ENCODE measurements at places on chromosomes 7 and 10.

DNA sequence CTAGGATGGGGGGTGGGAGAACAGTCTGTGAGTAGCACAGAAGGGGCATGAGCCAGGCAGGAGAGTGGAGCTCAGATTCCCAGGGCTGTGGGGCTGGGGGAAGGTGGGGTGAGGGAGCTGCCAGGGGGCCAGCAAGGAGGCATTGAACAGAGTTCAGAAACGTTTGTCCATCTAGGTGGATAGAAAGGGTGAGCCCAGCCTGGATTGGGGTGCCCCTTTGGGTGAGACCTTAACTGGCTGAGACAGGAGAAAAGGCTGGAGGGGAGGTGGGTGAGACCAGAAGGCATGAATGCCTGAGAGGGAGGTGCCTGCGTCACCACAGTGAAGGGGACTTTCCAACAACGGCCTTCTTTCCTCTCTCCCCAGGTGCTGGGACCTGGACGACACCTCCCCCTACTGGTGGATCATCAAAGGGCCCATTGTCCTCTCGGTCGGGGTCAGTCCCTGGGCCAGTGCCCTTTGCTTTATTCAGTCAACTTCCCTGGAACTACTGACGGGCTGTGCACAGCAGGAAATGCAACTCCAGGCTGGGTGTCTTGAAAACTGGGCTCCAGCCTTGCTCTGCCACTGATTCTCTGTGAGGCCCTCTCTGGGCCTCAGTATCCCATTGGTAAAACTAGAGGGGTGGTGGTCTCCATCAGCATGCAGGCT, 11.0 kb downstream of the GHRHR start:
- DNase-seq: peak; percentile 12

DNA sequence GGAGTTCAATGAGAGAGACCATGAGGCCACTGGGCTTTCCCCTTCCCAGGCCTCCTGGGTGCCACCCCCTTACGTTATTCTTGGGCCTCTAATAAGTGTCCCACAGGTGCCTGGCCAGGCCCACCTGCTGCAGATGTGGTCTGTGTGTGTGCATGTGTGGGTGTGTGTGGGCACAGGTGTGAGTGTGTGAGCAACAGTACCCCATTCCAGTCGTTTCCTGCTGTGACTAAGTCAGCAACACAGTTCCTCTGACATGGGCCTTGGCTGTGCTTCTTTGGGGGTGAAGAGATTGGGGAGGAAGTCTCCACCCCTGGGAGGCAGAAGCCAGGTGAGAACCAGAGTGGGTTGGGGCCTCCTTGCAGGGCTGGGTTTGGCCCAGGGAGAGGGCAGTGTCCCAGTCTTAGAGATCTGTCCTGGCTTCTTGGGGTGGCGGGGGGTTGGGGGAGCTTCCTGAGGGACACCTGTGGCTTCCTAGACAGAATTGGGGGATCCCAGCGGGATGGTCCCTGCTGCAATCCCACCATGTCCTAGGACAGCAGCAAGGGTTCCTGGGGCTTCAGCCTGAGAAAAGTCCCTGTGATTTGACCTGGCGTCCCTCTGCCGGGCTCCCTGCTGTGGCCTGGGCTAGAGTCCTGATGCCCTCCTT, 4.1 kb upstream of the PILRB start:
- DNase-seq: no peak

DNA sequence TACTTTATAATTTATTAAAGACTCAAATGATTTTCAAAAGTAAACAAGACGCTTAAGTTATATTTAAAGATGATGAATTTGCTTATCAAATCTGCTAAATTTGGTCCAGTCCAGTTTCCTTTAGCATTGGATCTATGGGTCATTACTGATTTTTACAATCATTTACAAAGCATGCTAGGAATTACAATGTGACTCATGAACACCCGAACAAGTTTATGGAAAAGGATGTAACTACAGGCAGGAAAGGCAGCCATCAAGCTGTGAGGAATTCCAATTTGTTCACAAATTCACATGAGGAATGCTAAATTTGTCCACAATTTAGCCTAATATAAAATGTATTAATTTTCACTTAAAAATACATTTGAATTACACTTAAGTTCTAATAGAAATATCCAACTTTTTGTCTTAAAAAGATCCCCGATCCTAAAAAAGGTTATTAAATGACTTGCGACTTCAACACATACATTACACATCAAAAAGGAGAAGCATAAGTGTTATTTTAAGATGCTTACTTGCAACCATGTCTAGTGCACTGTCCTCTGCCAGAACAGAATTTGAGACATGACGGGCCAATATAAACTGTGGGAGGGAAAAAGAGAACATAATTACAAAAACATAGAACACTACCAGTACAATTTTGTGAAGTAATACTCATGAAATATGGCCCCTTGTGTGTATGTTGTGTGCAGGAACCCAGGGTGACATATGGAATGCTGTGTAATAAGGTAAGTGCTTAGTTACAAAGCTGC, 194.2 kb upstream of the SLC26A5 start:
- no peak for DNase-seq

- no peak for DNase-seq
Measured at GRCh38 chr7:286266-286665, 3.7 kb upstream of the FOXL3 start.

DNA sequence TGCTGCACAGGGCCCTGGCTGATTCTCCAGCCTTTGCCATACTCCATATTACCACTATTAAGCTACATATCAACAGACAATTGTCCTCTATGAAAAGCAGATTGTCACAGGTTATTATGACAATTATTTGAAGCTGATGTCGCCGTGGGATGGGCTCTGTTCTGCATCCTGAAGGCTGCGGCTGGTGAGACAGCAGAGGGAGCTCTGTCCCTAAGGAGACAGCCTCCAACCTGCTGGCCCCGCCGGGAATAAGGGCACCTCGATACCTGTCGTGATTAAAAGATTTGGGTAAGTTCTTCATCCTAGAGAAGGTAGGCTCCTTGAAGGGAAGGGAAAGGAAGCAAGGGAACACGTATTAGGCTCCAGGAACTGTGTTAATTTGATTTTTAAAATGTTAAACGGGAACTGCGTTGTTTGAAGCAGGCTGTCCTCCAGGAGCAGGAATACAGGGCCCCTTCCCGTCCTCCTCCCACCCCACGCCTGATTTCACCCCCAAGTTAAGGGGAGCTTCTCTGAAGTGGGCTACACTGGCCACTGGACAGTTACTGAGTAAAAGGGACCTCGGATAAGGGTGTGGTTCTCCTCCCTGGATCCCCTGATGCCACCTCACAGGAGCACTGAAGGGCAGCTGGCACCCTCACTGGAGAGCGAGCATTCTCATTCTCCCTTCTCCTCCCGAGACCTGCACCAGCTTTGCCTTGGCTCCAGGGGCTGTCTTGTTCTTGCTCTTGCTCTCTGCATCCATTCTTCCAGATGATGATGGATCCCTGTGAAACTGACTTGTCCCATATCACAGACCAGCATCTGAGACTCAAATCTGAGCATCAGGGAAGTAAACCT, 11.8 kb upstream of the TIAL1 start:
- DNase-seq: peak; percentile 43

DNA sequence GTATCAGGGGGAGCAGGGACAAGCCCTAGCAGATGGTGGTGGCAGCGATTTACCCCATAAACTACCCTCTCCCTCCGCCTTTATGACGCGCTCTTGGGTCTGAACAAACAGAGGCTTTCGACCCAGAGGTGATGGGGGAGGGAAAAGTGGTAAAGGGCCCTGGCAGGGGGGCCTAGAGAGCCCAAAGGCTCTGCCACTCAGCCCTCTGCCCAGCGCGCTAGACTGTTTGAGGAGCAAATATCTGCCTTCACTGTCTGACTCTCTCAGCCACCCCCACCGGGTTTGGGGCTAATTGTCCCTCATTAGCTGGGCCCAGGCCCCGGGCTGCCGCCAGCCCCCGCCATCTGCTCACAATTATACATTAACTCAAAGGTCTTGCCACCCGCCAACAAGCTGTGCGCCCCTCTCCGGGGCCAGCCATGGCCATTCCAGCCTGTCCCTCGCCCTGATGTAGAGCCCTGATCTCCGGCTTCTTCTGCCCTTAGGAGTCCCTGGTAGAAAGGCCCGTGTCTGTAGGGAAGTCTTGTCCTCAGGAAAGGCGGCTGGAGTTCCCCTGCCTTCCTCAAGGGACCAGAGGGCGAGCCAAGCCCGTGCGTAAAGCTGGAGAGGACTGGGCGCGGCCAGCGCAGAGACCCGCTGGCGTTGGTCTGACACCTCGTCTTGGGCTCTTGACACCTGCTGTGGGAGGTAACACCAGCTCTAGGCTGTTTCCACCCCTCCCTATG, 1.9 kb upstream of the PAX4 start:
- no peak for DNase-seq

GRCh38 chr7:132106491-132106890, 469.8 kb downstream of the PLXNA4 start:
- DNase-seq: no peak

- no peak for DNase-seq
Measured at GRCh38 chr10:121648493-121648892, 50.2 kb upstream of the FGFR2 start.

DNA sequence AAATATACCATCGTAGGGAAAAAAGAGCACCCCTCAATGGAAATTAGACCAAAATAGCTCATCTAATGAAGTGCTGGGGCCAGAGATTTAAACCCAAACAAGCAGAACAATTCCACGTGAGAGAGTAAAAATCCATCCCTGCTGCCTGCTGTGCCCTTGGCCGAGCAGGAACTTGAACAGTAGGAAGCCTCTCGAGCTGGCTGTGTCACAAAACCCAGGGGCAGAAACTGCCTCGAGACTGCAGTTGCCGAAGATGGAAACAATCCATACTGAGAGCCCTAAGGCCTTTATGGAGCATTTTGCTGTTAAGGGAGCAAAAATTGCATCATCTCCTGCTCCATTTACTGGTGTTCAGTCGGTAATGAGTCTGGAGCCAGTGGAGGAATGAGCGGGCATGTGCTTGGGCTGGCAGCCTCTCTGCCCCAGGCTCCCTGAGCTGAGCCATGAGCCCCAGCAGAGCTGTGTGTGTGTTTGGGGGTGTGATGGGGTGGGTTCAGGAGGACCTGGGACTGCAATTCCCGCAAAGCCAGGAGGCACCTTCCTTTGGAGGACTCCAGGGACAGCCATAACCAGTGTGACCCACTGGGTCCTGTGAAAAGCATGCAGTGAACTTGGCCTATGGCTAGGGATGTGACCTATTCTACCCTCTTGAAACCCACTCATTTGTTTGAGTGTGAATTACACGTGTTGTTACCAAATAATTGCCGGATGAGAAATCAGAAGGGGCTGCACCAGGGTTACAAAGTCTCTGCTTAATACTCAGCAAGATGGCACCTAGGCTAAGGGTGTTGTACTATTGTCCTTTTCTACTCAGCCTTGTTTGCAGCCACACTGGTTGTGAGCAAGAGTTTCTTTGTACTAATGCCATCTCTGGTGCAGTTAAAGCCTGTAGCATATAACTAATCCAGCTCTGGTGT, 58.3 kb downstream of the CDHR3 start:
- no peak for DNase-seq

- DNase-seq: no peak
Measured at GRCh38 chr7:130429019-130429418, 11.8 kb downstream of the CEP41 start.

GRCh38 chr7:55504093-55504859, 68.0 kb downstream of the VOPP1 start:
- no peak for DNase-seq

DNA sequence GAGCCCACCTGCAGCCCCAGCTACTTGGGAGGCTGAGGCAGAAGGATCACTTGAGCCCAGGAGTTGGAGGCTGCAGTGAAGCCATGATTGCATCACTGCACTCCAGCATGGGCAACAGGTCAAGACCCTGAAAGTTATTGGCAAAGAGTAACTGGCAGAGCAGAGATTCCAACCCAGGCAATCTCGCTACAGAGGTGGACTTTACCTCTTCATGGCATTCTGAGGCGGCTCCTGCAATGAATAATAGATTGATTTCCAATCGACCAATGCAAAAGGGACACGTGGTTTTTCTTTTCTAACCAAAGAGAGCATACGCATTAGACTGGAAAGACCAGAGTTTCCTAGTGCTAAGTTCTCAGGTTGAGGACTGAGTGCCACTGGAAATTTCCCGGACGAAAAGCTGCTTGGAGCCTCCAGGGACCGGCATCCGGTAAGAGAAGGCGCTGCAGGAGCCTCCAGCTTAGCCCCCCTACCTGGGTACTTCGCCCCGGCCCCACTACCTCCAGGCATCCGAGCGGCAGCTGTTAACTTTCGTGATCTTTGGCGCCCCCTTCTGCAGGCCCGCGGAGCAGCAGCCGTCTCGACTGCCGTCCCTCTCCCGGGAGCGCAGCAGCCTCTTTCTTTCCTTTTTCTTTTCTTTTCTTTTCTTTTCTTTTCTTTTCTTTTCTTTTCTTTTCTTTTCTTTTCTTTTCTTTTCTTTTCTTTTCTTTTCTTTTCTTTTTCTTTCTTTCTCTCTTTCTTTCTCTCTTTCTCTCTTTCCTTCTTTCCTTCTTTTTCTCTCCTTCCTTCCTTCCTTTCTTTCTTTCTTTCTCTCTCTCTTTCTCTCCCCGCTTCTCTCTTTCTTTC, 4.1 kb downstream of the MBLAC1 start:
- peak; percentile 63 for DNase-seq

- no peak for DNase-seq
Measured at GRCh38 chr7:50745835-50746234, 36.9 kb downstream of the GRB10 start.

- no peak for DNase-seq
Measured at GRCh38 chr7:92729172-92729571, 107.2 kb downstream of the CDK6 start.

- DNase-seq: peak; percentile 12
Measured at GRCh38 chr7:44103923-44104859, at the start of gene AEBP1. Gene AEBP1, plus strand, starts transcription at chr7:44104345. Its CDS starts 321 bp downstream, at chr7:44104666.

GRCh38 chr10:1419796-1420610, 317.3 kb downstream of the ADARB2 start:
- DNase-seq: no peak

GRCh38 chr10:45180946-45181875, 134.2 kb downstream of the OR13A1 start:
- DNase-seq: no peak
